Inflammatory macrophage treated with lipopolysaccharide for 1 hour (primary cell): ENCODE measurements at places on chromosomes 3 and 15.
A peak's percentile ranks its signal among the peaks of the same experiment; 100 is the strongest.

DNA sequence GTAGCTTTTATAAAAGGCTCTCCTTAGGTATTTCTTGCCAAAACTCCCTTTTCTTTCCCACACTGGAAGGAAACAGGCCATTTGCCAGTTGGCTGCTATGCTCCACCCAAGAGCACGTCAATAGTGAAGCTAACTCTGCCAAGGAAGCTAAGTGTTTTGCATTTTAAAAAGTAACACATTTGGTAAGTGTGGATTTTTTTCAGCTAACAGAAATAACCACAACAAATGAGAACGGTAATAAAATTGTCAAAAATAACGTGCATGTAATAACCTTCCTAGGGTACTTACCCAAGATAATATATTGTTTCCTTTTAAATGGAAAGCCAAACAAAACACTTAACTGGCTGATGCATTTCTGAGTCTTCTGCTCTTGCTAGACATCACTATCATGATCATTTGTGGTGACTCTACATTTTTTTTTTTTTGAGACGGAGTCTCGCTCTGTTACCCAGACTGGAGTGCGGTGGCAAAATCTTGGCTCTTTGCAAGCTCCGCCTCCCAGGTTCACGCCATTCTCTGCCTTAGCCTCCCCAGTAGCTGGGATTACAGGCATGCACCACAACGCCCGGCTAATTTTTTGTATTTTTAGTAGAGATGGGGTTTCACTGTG, 4.6 kb downstream of the DPP8 start:
- peak; percentile 6 for DNase-seq

DNA sequence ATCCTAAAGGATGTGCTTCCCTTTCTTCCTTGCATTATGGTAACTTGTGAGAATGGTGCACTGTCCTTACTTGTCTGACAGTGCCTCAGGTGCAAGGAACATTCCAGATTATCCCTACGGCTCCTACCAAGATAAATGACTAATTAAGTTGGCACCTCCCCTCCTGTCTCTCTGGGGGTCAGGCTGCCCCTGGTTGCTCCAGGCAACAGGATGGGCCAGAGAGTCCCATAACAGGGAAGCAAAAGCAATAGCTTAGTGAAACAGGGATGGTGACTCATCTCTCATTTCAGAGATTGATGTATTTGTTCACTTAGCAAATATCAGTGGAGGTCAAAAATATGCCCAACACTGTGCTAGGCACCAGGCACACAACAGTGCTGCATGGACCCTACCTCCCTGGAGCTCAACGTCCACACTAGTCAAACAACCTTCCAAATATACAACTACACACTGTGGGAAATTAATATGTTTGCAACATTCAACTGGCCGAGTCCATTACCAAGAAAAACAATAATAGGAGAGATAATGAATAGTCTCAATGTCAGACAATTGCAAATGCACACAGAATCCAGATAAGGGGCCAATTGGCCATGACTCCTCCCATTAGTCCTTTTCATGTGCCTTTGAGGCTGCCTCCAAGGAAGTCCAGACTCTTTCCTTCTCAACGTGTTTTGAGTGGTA, 249.0 kb downstream of the TLE3 start:
- DNase-seq = no peak

DNA sequence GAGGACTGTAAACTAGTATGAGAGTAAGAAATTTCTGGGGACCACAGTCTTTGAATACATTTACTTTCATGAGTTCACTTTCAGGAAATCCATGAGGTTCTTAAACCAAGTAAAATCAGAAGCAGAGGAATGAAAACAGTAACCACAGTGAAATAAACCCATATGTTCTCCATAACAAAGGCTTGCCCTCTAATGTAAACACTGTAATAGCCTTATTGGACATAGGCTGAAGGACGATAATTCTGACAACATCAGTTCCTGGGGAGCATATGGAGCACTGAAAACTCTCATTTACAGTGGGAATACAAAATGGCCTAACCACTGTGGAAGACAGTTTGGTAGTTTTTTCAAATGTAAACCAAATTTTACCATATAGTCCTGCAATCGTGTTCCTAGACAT, 965.8 kb downstream of the NSUN3 start:
- no peak for DNase-seq

GRCh38 chr3:142888099-142888480, 793 bp downstream of the PCOLCE2 start:
- DNase-seq = no peak

DNA sequence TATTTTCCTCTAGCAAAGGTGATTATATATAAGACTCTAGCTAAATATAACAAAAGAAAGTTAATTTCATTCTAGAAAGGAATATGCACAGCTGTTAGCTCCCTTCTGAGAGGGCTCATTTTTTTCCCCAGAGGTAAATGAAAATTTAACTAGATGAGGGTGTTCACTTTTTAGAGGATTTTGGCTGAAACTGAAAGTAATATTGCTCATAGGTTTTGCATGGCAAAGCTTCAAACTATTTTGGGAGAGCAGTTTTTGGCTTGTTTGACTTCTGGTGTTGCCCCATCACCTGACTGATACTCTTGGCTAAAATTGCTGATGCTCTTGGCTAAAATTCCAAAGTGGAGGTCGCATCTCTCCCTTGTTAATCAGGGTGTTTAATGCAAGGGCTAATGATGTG, 311.9 kb downstream of the EDEM1 start:
- no peak for DNase-seq

- no peak for DNase-seq
Observed at GRCh38 chr3:133895208-133896001, at the start of gene RAB6B. RAB6B (minus strand) TSS chr3:133895882; CDS start chr3:133895466, 416 bp downstream.

DNA sequence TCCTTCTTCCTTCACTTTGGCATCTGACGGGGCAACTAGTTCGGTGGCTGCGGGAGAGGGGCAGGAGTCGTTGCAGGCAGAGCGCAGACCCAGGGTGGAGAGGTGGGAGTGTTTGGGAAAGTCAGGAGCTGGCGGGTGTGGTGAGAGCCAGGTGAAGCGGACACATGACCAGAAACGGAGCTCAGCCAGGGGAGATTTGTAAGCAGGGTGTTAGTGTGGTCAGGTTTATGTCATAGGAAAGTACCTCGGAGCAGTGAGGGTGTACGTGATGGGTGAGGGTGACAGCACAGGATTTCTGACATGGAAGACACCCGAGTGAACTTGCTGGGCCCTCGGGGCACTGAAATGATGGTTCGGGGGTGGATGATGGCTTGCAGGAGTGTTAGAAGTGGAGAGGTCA, 247.4 kb upstream of the TPM1 start:
- DNase-seq = no peak

- DNase-seq = no peak
Observed at GRCh38 chr15:90583471-90584252, 53.9 kb downstream of the CRTC3 start.

DNA sequence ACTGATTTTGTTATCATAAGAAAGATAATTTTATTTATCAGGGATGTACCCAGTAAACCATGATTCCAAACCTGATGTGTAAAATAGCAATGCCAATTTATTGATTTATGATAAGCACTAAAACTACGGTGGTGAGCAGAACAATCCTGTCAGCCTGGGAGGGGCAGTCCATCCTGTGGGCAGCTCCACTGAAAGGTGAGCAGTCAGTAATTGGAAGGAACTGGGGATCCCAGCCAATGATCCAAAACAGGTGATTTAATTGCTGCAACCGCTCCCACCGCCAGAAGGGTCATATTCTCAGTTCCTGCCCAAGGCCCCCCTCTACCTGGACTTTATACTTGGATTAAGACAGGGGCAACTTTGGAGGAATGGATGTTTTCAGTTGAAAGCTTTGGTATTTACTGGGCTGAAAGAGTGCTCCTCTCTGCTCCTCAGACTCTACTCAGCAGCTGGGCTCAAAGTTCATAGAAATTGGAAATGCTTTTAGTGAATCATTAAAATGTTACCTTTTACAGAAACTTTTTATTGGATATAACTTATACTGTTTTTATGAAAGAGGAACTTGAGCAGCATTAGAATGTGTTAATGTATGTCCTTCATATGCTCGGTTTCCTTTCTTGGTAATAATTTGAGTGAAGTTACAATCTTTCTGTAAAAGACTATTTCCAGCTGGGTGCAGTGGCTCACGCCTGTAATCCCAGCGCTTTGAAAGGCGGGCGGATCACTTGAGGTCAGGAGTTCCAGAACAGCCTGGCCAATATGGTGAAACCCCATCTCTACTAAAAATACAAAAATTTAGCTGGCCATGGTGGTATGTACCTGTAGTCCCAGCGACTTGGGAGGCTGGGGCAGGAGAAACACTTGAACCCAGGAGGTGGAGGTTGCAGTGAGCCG, 198.6 kb upstream of the IL12A start:
- no peak for DNase-seq

GRCh38 chr3:151314137-151314536, 2.5 kb downstream of the GPR87 start:
- no peak for DNase-seq

DNA sequence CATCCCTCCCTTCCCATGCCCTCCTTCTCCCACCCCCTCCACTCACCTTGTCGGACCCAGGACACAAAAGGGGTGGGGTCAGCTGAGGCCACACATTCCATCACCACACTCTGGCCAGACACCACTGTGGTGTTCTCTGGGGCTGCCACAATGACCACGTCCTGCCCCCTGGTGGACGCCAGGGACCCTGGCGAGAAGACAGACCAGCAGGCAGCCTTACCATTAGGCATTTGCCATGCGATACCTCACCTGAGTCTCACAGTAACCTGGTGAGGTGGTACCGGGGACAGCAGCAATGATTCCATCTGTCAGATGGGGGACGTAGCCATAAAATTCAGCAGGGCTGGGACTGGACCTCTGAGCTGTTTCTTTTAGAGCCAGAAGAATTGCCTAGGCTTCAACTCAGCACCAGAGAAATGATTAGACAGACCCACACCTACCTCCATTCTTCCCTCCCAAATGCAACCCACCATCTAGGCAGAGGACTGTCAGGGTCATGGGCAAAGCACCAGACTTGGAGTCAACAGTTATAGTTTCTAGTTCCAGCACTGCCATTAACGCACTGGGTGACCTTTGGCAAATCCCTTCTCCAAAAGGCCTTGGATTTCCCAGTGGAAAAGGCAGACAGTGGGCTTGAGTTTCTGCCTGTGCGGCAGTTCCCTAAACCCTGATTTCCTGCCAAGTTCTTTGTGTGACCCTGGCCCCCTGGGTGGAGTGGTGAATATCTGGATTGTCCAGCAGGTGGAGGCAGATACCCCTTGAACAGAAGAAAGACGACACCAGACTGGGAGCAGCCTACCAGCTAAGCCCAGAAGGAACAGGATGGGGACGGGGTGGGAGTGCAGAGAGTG, 21.8 kb downstream of the IGDCC4 start:
- DNase-seq = peak; percentile 31

DNA sequence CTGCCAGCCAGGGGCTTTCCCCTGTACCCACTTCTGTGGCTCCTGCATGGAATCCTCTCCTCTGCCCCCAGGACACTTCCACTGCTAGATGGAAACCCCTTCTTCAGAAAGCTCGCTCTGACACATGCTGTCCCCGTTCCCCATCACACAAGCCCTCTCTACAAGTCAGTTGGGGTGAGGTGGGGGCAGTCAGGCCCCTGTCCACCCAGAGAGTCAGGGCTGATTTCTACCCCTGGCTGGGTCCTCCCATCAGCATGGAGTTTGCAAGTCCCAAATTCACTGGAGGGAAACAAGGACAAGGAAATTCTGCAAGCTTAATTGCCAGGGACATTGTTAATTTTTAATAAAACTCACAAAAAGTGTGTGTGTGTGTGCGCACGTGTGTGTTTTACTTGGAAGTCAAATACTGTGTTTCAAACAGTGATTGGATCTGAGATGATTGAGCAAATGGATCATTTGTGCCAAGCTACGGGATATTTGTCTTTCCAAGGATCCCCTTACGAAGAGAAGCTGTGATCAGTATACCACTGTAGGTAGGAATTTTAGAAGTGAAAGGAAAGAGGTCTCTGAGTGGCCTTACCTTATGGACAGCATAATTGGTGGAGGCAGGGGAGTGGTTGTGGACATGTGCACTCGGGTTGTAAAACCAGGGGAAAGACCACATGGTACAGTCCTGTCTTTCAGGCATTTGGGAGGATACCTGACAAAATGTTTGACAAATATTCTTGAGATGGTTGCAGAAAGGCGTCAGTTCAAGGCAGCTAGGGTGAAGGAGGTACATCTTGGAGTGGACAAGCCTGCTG, 1.5 kb upstream of the AMOTL2 start:
- no peak for DNase-seq

GRCh38 chr15:78389322-78389721, 48.7 kb upstream of the IREB2 start:
- DNase-seq = no peak

DNA sequence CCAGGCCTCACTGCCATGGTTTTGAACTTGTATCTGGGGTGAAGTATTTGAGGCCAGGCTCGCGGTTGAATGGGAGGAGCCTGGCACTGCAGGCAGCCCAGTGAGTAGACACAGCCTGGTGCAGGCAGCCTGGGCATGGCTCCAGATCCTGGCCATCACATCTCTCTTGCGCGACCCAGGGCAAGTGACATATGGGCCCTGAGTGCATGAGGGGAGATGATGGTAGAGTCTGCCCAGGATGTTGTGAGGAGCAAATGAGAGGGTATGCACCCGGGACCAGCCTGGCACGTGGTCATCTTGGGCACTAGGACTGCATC, 103.5 kb downstream of the TBC1D2B start:
- DNase-seq = no peak

DNA sequence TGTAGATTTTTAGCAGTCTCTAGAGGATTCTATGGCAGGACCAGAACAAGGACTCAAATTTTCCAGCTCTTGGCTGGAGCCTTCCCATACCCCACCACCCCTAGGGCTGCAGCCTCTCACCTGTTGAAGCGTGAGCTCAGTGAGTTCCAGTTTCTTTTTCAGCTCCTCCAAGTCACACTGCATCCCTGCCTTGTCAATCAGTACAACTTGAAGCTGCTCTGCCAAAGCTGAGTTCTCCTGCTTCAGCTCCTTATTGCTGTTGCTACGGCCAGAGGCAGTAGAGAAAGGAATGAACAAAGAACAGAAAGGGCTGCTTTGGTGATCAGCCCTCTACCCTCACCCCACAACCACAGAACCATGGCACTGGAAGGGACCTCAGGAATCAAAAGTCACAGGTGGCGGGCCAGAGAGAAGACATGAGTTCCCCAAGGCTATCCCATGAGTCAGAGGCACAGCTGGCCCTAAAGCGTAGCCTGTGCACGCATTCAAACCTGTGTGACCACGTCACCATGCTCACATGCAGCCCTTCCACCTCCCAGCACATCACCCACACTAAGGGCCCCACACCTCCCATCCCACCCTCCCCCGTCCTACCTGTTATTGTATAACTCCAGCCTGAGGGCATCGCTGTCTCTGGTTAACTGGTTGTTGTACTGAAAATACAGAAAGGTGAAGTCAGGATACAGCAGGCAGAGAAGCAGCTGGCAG, 83.3 kb upstream of the C2CD4B start:
- DNase-seq = no peak

- no peak for DNase-seq
Observed at GRCh38 chr3:179613807-179614206, 9.2 kb downstream of the NDUFB5 start.

- DNase-seq = no peak
Observed at GRCh38 chr15:36126194-36126593, 453.2 kb upstream of the CDIN1 start.

DNA sequence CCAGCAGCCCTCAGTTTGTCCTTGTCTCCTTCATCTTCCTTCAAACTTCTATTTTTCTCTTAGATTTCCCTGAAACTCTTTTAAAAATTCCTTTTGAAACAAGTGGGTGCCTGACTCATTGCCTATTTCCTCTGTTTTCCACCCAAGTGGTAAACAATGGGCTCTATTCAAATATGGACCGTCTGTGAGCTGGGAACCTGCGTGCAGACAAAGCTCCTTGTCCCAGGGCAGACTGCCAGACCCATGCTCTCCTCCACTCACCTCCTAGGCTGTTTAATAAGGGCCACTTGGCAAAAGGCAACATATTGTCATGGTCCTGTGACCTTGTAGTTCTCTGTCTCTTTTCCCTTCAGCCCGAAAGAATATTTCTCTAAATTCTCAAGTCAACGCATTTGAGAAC, 332.7 kb upstream of the THBS1 start:
- no peak for DNase-seq
